ENCODE measurements at places on chromosomes 3 and 15.

- DNase-seq, result no peak
These were observed 94.0 kb downstream of the GTPBP8 start for GRCh38 chr3:113084777-113085176.

DNA sequence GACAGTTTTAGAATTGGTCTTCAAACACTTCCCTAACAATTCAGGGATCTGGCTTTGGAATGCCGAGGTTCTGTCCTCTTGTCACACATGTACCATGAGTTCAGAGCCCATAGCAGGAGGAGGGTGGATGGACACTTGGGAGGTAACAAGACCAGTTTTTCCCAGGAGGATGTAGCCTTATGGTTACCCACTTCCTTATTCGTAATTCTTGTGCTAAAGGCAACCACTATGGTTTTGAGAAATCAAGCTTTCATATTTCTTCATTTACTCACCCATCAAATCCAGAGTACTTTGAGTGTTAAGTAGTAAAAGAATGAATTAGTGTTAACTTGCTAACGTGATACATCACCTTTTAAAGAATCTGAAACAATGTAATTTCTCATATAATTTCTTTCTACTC is 479.6 kb upstream of the ALCAM start:
- no peak for DNase-seq

DNA sequence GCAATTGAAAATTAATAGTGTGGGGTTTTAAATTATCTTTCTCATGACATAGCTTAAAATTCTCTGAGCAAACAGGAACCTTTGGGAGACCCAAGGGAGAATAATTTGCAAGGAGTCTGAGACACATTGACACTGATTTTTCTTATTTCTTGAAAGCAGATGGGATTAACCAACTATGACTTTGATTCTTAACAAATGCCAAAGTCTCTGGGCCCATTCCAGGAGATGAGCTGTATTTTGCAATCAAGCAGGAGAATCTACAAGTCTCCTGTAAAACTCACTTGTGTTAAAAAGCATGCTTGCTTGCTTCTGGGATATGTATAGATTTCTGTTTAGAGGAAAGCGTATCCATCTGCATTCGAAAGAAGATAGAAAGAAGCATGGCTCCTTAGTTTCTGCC is 71.3 kb upstream of the STT3B start:
- no peak for DNase-seq

GRCh38 chr3:159236321-159236720 is 434.5 kb downstream of the MFSD1 start:
- no peak for DNase-seq

GRCh38 chr15:98723195-98723594 is 74.9 kb downstream of the IGF1R start:
- no peak for DNase-seq

DNA sequence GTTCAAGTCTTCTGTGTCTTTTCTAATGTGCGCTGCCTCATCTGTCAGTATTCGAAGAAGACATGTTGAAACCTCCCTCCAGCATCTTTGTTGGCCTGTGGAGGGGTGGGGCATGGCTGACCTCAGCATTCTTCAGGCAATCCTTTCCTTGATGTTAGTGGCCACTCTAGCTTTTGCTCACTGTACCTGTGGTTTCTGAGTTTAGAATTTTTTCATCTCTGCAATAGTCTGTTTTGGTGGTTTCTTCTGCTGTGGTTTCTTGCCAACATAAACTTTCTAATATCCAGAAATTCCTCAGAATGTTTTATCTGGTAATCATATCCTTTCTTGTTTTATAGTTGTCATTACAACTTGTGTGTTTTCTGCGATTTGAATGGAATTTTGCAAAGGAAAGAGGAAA is 251.3 kb upstream of the NR2E3 start:
- no peak for DNase-seq

DNA sequence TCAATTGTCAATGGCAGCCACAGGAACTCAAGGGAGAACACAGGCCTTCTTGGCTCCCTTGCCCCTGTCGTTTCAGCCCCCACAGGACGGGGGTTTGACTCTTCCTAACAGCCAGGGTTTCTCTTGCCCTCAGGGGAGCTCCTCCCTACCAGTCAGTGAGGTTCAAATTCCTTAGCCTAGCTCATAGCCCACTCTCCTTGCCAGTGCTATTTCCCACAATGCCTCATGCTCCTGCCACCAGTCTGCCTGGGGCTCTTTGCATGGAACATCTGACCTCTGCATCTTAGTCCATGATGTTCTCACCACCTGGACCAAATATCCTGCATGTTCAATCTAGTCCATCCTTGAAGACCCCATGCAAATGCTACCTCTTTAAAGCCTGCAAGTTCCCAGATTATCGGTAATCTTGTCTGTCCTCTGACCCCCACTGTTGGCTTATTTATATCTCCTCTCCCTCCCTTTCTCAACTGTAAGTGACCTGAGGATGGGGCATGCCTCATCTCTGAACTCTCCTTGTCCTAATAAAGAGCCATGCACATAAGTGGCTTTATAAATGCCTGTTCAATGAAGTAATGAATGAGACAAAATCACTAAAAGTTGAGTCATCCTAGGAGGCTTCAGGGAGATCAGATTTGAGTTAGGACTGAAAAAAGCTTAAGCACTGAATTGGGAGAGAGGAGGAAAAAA is 78.0 kb downstream of the MYO1E start:
- DNase-seq, result no peak

- no peak for DNase-seq
These were observed 1.7 kb downstream of the LRRC2 start for GRCh38 chr3:46564190-46565021.

GRCh38 chr3:178714925-178715832 is 178.9 kb downstream of the KCNMB2 start:
- DNase-seq, result no peak

Data from SK-N-MC (cell line).